ENCODE measurements at places on chromosomes 12 and 14. TPM values are rescaled to one million over a fixed set of nuclear protein-coding genes. Genes with fewer than 3 reads are reported as not detected.

The RPL10L gene
- total RNA-seq: not detected

GRCh38 chr12:74626397-74626796 is 88.8 kb downstream of the ATXN7L3B start:
- DNase-seq: no peak

- DNase-seq: no peak
Observed at GRCh38 chr14:60975551-60975950, 5.3 kb downstream of the TRMT5 start.

The CPSF6 gene
- total RNA-seq: 114 TPM

The AQP2 gene
- not detected for total RNA-seq

DNA sequence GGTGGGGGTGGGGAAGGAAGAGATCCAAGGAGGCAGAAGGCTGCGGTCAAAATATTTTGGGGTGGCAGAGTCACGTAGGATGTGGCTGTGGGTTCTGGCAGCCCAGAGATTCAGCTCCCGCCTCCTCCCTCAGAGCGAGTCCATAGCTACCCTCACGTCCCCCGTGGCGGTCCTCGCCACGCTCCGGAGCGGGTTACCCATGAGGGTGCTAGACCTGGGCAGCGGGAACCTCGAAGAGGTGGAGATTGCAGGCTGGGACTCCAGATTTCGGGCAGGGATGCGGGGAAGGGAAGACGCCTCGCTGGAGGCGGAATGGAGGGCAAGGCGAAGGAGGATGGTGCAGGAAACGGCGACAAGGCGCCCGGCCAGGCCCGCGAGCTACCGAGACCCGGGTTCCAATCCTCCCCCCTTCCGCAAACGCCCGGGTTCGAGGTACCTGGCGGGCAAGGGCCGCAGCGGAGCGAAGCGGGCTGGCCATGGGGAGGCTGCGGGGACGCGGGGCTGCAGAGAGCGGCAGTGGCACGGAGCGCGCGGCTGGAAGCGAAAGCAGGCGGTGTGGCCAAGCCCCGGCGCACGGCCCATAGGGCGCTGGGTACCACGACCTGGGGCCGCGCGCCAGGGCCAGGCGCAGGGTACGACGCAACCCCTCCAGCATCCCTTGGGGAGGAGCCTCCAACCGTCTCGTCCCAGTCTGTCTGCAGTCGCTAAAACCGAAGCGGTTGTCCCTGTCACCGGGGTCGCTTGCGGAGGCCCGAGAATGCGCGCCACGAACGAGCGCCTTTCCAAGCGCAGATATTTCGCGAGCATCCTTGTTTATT is 46.2 kb downstream of the BCAT1 start:
- DNase-seq: no peak

The MGP gene
- not detected for total RNA-seq

GRCh38 chr12:24797901-24798300 is 151.0 kb downstream of the BCAT1 start:
- no peak for DNase-seq

GRCh38 chr12:115683240-115683780 is 594.2 kb downstream of the MED13L start:
- no peak for DNase-seq

Measured in Calu3 (cell line).